ENCODE measurements at places on chromosomes 11 and 22. TPM values are rescaled to one million over a fixed set of nuclear protein-coding genes. Genes with fewer than 3 reads are reported as not detected.

OTOG gene
- not detected for total RNA-seq

- H3K4me1 ChIP-seq: peaks cover 6% of the 10 kb centered on the region
- H3K27me3 ChIP-seq: peaks cover 15% of the 10 kb centered on the region
- no peak overlapping the region for H3K27ac ChIP-seq
- peaks cover 27% of the 10 kb centered on the region for H3K36me3 ChIP-seq
- H3K4me3 ChIP-seq: no peak overlapping the region
These were observed 18.4 kb upstream of the FTH1 start for GRCh38 chr11:61985869-61986268.

GRCh38 chr22:48707763-48708557 is 1119.7 kb downstream of the BRD1 start:
- H3K4me1 ChIP-seq: no peaks in the 10 kb centered on the region
- H3K27me3 ChIP-seq: no peaks in the 10 kb centered on the region
- H3K27ac ChIP-seq: no peak overlapping the region
- no peaks in the 10 kb centered on the region for H3K36me3 ChIP-seq
- no peak for DNase-seq

DNA sequence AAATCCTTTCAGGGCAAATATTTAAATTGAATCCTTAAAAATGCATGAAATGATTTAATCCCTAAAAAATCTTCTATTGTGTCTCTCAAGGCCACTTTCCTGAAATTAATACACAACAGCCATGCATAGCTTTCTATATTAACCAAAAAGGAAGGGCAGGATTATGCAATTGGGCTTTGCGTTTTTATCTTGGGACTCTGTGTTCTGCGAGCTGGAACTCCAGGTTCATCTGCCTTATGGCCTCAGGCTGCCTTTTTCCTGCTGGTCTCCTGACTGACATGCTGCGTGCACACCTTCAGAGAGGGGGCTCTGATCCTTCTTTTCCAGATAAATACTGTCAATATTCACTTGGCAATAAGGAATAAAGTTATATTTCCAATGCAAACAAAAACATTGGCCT is 141.7 kb upstream of the GRIA4 start:
- no peak for DNase-seq
- H3K36me3 ChIP-seq: no peaks in the 10 kb centered on the region
- peaks cover 6% of the 10 kb centered on the region for H3K4me1 ChIP-seq

DNA sequence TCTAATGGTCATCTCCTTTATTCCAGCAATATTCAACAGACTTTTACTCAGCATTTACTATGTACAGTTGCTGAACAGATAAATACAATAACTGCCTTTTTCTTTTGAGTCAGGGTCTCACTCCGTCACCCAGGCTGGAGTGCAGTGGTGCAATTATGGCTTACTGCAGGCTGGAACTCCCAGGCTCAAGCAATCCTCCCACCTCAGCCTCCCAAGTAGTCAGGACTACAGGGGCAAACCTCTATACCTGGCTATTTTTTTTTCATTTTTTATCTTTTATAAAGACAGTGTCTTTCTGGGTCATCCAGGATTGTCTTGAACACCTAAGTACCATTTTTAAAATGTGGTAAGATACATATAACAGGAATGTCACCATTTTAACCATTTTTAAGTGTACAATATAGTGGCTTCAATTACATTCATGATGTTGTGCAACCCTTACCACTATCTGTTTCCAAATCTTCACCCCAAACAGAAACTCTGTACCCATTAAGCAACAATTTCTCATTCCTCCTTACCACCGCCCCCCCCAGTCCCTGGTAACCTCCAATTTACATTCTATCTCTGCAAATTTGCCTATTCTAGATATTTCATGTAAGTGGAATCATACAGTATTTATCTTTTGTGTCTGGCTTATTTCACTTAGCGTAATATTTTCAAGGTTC is 67.8 kb downstream of the MIAT start:
- no peak overlapping the region for H3K27ac ChIP-seq
- no peak overlapping the region for H3K4me3 ChIP-seq
- H3K36me3 ChIP-seq: peaks cover 43% of the 10 kb centered on the region
- H3K4me1 ChIP-seq: peaks cover 30% of the 10 kb centered on the region
- no peak for DNase-seq

DNA sequence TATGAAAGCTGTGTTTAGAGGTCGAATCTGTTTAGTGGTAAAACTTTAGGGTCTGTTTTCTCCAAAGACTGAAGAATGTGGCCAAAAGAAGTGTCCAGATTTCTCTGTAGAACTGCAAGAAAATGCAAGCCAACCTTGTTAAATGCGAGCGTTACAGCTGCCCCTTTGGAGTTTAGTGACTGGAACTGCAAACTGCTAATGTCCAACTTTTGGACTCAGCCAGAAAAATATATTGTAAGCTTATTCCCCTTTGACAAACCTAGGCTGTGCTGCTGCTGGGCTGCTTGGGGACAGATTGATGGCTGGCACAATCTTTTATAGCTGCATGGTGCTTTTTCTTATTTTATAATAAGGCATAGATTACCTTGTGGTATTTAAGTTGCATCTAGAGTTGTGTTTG is 3.9 kb downstream of the TEAD1 start:
- H3K27ac ChIP-seq: peak overlapping the region; percentile 78
- DNase-seq: no peak
- peaks cover 8% of the 10 kb centered on the region for H3K27me3 ChIP-seq

GGTLC3 gene
- total RNA-seq: not detected

PTPN5 gene
- total RNA-seq: not detected
